Activated CD4-positive, CD25-positive, alpha-beta regulatory T cell treated with anti-CD3 and anti-CD28 coated beads, Interleukin-2, amount 50 U/mL, for 24 hours (primary cell): ENCODE measurements at places on chromosomes 1 and 21.

GRCh38 chr1:182786223-182786994 lies 3.2 kb upstream of the NPL start:
- no peak for ATAC-seq

DNA sequence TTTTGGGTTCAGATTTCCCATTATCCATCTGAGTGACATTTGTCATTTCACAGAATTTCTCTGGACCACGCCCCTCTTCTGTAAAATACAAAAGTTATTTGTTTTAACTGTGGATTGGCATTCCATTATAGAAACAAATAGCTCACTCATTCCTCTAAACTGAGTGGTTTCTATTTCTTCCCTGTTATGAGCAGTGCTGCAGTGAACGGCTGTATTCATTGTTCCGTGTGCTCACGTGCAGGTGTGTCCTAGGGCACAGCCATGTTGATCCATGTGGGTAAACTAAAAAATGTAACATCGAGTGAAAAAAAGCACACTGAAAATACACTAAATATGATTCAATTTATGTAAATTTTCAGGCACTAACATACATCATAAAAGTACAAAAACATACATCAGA lies 27.0 kb upstream of the IL12RB2 start:
- no peak for ATAC-seq

DNA sequence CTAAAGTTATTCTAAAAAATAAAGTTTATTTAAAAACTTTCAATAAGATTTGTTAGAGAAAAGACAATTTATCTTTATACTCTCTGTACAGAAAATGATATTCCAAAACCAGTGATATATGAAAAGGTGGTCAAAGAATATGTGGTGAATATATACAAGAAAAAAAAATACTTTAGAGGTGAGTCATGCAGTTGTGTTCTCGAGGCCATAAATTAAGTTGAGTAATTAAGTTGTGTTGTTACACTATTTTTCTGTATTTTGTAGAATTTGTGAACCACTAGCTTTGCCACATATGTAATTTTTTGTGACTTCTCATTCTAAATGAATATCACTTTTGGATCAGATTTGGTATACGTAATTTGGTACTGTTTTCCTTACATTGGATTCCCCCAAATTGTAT lies 23.6 kb upstream of the DUSP10 start:
- ATAC-seq: no peak

DNA sequence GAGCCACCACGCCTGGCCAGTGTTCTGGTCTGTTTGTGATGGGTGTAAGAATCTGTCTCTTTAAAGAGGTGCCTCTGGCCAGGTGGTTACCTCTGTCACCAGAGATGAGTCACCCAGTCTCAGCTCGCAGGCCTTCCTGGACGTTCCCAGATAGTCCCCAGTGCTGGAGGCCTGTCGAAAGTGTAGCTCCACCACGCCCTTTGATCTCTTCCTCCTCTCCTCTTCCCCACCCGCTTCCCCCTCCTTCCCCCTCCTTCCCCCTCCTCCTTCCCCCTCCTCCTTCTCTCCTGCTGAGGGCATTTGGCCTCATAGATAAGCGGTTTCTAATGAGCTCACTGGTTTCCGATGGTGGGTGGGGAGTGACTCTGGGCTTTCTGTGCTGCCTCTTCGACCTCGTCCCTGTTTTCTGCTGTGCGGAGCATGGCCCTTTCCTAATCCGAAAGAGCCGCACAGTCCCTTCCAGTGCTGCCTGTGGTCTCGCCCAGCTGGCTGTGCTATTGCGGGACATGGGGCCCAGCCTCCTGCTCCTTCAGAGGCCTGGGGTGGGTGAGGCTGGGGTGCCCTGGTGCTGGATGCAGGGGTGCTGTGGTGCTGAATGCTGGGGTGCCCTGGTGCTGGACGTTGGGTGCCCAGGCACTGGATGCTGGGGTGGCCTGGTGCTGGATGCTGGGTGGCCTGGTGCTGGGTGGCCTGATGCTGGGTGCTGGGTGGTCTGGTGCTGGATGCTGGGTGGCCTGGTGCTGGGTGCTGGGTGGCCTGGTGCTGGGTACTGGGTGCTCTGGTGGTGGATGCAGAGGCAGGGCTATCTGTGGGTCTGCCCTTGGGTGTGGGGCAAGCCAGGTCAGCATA lies 19.2 kb downstream of the AGPAT3 start:
- peak; percentile 72 for ATAC-seq

DNA sequence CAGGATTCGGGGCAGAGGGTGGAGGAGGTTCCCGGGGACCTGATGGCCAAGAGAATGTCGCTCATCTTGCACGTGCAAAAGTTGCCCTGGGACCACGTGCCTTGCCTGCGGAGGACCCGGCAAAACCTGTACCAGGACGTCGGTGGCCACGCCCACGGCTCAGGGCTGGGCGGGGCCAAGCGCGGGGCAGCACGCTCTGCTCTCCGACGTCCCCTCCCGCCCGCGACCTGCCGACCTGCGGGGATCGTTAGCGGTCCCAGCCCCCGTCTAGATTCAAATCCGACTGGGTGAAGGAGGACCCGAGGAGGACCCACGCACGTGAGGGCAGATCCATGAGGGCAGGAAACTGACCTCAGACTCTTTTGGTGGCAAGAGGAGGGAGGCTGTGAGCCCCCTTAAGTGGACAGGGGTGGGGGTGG lies at the start of gene C1orf167:
Gene C1orf167, plus strand, starts transcription at position 206 of the 419 bp plus-strand sequence. CDS start 2,208 bp downstream, outside the sequence.
- ATAC-seq: no peak

DNA sequence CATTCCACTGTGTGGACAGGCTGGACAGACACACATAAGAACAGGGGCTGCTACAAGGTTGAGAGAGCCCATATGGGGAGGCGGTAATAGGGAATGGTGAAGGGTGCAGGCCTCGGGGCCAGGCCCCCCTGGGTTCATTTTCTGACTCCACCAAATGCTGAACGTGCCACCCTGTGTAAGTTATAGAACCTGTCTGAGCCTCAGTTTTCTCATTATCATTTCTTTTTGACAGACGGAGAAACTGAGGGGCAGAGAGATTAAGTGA lies 569.5 kb downstream of the PTPRU start:
- no peak for ATAC-seq

GRCh38 chr1:26627954-26628353 lies 67.9 kb upstream of the ARID1A start:
- ATAC-seq: no peak

DNA sequence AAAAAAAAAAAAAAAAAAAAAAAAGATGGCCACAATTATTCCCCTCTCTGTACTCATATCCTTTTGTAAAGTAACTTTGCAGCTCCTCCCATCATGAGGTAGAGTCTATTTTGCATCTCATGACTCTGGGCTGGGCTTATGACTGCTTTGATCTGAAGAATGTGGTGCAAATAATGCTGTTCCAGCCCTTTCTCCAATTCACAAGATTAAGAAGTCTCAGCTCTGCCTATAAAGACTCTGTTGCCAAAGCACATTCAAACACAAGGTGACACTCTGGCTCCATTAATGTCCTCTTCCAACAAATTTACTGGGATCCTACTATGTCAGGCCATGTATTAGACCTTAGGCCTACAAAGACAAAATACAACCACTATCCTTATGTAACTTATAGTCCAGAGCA lies 64.8 kb upstream of the PTCH2 start:
- ATAC-seq: no peak

- ATAC-seq: no peak
Observed at GRCh38 chr1:102529446-102529845, 532.7 kb upstream of the OLFM3 start.

GRCh38 chr1:170583186-170583585 lies 51.2 kb downstream of the GORAB start:
- ATAC-seq: no peak

- ATAC-seq: no peak
Observed at GRCh38 chr1:240466509-240466908, 145.4 kb downstream of the GREM2 start.

GRCh38 chr1:147771226-147772125 lies 11.1 kb upstream of the GJA5 start:
- no peak for ATAC-seq

GRCh38 chr1:29112705-29113412 lies 10.8 kb downstream of the TMEM200B start:
- ATAC-seq: no peak

GRCh38 chr1:198564716-198565115 lies 24.2 kb upstream of the ATP6V1G3 start:
- peak; percentile 53 for ATAC-seq

DNA sequence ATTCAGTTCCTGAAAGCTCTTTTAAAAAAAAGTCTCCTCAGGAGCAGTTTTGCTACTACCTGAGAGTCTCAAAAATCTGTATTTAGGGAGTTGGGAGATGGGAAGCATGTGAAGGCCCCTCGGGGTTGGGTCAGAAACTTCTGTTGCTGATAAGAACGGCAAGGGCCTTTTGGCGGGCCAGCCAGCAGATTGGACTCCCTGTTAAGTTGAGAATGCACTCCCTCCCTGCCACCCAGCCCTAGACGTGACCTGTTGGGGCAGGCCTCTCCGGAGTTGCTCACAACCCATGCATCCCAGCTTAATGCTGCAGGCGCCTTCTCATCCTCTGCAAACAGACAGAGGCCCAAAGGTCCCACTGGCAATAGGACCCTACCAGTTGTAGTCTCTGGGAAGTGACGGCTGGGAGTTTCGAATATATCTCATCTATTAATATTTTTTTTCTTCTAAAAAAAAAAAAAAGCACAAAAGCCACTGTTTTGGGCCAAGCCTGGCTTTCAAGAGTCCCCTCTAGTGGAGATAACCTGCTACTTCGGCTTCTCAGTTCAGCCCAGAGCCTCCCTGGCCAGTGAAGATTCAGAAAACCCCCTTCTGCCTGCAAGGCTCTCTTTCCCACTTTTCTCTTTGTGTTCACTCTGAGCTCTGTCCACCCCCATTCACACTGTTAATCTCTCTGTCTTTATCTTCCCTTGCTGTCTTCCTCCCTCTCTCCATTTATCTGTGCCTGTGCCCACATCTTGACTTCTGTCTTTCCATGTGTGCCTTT lies 5.3 kb downstream of the PLXNA2 start:
- no peak for ATAC-seq

DNA sequence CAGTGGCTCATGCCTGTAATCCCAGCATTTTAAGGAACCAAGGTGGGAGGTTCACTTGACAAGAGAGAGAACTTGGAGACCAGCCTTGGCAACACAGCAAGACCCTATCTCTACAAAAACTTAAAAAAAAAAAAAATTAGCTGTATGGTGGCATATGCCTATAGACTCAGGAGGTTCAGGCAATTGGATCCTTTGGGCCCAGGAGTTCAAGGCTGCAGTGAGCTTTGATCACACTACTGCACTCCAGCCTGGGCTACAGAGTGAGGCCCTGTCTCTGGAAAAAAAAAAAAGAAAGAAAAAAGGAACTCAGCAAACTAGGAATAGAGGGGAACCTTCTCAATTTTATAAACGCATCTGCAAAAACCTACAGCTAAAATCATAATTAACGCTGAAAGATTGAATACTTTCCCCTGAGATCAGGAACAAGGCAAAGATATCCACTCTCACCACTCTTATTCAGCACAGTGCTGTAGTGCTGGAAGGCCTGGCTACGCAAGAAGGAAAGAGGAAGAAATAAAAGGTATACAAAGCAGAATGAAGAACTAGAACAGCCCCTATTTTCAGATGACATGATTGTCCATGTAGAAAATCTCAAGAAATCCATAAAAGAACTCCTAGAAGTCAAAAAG lies 21.6 kb downstream of the HSF2BP start:
- ATAC-seq: no peak

DNA sequence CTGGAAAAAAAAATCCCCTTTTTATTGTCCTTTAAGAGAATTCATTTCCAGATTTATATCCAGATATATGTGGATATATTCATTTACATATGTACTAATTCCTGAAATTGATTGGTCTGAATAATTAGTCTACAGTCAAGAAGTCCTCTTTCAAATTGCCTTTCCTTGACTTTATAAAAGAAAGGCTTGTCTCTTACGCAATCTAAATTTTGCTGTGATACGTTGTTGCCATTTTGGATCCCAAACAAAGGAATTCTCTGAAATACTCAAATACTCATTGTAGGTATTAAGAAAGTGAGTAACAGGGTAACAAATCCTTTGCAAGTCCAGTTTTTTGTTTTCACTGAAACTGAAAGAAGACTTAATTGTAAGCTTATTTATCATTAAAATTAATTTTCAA lies 136.9 kb upstream of the KIAA1614 start:
- ATAC-seq: no peak

DNA sequence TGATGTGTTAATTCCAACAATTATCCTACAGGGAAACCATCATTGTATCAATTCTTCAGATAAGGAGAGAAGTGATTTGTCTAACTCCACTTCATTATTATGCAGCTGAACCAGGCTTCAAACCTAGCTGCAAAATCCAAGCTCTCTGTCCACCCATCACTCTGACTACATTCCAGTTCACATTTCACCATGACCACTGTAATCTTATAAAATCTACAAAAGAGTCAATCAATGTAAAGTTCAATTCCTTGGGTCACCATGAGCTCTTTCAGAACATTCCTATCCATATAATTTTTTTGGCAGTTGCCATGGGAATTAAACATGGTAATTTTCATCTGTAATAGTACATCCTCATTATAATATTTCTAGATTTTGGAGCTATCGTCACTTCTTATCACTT lies 100.9 kb downstream of the PLPPR5 start:
- ATAC-seq: no peak

- no peak for ATAC-seq
Observed at GRCh38 chr1:40841602-40842001, 20.6 kb downstream of the CITED4 start.

DNA sequence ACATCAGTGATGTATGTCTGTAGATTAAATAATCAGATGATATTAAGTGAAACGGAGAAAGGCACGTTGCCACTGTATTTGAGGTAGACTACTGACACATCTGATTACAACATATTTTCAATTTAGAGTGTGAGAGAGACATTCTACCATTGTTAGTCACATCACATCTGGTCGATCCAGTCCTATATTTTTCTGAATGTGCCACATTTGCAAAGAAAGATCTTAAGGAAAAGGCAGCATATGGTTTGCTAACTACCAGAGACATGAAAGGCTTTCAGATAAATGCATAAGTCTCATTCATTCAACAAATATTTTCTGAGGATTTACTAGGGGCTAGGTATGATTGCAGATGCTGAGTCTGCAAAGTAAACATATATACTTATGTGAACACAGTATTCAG lies 114.3 kb upstream of the RUNX1 start:
- ATAC-seq: no peak

DNA sequence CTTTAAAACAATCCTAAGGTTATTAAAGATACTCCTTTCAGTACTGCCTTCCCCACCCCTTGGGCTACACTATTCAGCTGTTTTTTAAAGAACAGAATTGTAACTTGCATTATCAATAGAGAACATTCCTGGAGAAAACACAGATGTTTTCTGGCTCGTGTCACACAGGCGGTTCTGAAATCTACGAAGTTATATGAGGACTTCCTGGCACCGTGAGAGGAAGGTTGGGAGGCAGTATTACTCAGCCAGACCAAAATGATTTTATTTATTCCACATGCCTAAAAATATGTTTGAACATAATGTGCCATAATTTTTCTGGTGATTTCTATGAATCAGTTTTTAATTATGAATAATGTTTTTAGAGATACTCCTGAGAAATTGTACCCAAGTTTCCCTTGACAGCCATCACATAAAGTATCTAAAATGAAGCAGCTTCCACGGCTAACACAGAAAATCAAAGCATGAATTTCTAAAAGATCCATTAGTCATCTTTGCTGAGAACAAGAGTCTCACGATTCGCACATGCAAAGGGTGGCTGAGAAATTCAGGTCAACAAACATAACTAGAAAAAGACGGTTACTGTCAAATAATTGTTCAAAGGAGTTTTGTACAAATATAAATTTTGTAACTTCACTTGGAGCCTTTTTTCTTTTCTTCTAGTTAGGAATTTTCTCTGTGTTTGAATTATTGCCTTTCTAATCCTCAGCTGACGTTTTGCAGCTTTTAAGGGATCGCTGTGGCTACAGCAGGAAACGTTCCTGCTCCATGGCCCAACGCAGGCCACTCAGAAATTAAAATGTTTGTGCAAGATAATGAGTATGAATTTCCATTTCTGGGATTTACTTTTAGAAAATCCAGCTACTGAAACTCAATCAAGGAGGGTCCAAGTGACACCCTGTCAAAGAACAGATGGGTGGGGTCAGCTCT lies 8.0 kb upstream of the SIM2 start:
- no peak for ATAC-seq
